CD8-positive, alpha-beta T cell (primary cell): ENCODE measurements at places on chromosomes 1 and 21. TPM values are rescaled to one million over a fixed set of nuclear protein-coding genes. Genes with fewer than 3 reads are reported as not detected.

The S100A14 gene
- total RNA-seq: not detected

The DSCAM gene
- not detected for total RNA-seq

The MSH4 gene
- 0.08 TPM for total RNA-seq

The SPRR4 gene
- total RNA-seq: not detected

The CLEC20A gene
- not detected for total RNA-seq
